ENCODE measurements at places on chromosomes 3 and 15.

- peak; percentile 48 for DNase-seq
Observed at GRCh38 chr3:138479438-138479863, 45.0 kb downstream of the ESYT3 start.

DNA sequence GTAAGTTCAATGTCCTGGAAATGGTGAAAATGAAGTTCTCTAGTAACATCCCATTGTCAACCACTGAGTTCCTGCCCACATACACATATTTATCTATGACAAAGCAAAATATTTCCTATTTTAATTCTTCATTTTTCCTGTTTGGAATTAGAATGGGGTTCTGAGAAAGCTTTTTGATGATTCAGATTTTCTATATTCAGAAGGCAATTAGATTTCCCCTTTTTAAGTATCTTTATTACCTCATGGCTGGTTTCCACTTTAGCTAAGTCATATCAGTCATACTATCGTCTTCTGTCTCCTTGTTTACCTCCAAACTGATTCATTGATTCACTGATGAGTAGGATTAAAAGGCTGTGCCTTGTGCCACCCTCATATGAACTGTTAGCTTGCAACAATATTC, 17.9 kb downstream of the ETFA start:
- DNase-seq, result no peak

DNA sequence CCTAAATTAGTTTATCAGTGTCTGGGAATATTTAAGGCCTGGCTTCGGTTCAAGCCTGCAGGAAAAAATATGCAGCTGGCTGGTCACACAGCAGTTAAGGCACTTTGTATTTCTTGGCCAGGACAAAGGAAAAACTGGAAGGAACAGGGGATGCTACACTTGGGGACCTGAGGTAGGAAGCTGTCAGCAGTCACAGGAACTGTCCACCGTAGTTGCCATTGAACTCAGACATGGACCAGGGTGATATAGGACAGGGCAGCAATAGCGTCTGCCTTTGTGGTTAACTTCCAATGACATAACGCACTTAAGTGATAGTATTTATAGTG, 49.1 kb downstream of the NR1D2 start:
- no peak for DNase-seq

- no peak for DNase-seq
Observed at GRCh38 chr15:28107111-28107903, 8.2 kb upstream of the OCA2 start.

DNA sequence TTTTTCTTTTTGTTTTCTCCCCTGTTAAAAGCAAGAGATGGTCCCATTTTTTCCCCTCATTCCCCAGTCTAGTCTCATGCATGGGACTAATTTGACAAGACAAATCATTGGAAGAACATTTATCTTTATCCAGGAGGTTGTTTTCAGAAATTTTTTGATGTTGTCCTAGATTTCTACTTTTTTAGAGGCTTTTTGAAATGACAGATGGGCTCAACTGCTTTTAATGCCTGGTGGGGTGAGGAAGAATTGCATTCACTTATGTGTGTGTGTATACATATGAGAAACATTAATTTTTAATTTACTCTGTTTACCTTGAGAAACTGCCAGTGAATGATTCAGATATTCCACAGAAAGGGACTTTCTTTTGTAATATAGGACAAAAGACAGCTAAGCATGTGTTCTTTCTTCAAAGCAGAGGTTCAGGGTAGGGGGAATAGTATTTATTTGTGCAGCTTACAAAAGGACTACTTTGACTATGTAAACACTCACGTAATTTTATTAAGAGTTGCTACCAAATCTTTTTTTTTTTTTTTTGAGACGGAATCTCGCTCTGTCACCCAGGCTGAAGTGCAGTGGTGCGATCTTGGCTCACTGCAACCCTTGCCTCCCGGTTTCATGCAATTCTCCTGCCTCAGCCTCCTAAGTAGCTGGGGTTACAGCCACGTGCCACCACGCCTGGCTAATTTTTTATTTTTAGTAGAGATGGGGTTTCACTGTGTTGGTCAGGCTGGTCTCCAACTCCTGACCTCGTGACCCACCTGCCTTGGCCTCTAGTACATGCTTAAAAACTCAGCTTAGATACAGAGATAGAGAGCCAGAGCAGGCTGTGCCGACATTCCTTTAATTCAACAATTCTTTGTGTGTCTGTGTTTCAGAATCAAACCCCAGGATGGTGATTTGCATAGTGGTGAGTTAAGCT, 130.1 kb upstream of the RARB start:
- DNase-seq, result no peak

DNA sequence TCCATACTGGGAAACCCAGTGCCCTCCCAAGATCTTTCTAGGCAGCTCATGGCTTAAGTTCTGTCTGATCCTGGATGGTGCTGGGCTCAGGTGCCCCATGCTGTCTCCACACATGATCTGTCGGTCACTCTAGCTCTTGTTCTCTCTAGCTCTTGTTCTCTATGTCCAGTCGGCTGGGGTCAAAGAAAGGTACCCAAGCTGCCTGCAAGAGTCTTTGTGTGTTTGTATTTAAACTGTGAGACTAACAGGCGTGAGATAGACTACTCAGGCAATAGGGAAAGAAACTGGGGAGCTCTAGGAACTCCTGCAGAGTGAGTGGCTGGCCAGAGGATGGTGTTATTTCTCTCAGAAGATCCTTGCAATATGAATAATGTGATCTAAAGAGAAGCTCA, 40.2 kb downstream of the GPR156 start:
- no peak for DNase-seq

GRCh38 chr3:169122416-169122815, 541.1 kb downstream of the MECOM start:
- no peak for DNase-seq

All from SW 1271 (cell line).